Stimulated activated CD4-positive, alpha-beta T cell treated with anti-CD3 and anti-CD28 coated beads, Interleukin-2, amount 100 ng/mL, for 48 hours (primary cell): ENCODE measurements at places on chromosomes 7 and 10.

- DNase-seq: no peak
These were observed 250.7 kb downstream of the TNS3 start for GRCh38 chr7:47331179-47331565.

DNA sequence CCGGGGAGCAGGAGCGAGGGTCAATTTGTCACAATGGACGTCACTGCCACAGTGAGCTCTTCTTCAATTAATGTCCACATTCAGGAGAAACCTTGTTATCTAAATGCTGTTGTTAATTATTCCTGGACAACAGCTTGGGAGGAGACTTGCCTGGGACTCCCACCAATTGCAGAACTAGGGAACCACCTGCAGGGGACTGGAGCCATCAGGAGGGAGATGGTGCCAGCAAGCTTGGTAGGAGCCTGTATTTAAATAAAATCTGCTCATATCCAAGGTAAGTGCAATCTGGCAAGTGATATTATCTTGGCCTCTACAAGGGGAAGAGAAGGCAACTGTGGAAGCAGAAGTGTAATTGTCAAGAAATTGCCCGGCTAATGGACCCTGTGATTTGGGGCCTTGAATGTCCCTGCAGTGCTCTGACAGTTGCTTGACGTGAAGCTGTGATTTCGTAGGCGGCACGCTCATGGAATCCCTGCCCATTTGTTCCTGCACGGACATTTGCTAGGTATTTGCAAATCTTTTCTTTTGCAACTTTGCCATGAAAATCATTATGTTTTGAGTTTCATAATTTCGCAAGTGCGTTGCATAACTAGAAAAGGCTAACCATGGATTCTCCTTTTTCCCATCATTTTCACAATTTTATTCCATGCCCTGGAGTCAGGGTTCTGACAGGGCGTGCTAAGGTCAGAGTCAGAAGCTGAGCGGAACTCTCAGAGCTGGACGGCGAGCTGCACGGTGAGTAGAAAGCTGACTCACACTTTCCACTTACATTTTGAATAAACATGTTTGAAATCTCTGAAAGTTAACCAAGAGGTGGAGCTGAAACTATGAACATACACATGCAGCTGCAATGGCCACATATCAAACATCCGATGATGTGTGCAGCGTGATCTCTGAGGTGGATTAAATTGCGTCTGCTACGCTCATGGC is 84.9 kb upstream of the TCERG1L start:
- DNase-seq: no peak

DNA sequence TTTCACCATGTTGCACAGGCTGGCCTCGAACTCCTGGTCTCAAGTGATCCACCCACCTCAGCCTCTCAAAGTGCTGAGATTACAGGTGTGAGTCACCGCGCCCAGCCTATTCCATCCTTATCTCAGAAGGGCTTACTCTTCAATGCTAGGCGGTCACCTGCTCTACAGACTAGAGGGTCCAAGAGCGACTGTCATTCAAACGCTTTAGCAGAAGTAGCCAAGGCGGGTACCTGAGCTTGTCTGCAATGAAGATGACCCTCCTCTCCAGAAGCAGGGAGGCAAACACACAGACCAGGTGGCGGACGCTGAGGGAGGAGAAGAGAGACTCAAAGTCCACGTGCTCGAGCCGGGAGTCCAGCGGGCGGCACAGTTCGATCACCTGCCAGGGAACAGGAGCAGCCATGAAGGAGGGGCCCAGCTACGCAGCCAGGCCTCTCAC is 65.1 kb upstream of the MKRN1 start:
- DNase-seq: no peak

GRCh38 chr10:132984801-132985545 is 42.6 kb upstream of the CFAP46 start:
- DNase-seq: no peak

GRCh38 chr10:42992156-42992956 is 84.5 kb upstream of the RET start:
- no peak for DNase-seq

DNA sequence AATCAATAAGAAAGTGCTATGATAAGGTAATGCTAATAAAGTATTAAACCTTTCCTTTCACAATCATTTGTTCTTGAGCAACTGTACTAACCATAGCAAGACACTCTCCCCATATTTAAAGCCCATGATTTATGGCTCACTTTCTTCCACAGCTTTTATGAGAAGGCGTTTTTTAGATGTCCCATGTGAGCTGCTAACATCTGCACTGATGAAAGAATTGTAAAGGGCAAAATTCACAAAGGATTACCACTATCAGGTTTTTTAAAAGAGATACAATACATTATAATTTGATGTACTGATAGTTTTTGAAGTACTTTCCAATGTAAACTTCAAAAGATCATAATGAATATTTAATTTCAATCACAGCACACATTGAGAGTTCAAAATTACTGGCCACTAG is 75.7 kb downstream of the RNLS start:
- DNase-seq: no peak

DNA sequence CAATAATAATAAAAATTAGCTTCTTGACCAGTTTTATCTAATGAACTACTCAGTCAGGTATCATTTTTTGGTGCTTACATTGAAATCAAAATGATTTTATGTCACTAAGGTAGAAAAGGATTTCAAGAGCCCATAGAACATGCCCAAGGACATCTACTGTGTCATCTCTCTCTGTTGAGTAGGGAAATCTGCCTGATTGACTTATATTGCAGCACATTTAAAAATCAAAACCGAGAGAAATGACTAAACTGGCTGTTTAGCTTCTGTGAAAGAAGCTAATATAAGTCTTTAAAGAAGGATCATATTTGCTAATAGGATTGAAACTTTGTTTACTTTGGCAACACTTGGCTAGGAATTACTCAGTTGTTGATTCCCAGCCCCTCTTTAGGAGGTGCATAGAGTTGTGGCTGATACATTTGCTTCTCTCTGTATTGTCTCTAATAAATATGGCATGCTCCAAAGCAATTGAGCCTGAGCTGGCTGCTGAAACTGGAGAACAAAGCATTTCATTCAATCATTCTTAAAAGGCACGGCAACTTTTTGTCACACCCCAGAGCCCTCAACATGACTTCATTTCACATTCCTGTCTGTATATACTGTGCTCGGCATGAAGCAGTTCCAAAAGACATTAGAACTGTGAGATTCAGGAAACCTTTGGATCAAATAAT is 1096.9 kb upstream of the POT1 start:
- no peak for DNase-seq

DNA sequence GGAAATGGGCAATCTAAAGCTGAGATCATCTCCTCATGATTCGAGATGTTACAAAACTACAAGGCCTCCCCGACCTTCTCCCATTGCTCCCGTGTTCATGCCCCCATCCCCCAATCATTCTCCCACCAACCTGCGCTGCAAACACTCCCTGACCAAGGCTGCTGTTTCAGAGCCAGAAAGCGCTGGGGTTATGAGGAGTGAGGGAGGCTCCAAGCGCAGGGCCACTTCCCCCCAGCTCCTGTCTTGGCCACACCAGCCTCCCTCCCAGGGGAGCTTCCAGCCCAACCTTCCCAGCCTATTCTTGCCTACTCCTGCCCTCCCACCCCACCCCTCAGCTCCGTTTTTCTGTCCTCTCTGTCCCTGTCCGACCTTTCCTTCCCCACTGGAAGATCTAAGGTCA is 14.7 kb upstream of the NODAL start:
- DNase-seq: no peak

DNA sequence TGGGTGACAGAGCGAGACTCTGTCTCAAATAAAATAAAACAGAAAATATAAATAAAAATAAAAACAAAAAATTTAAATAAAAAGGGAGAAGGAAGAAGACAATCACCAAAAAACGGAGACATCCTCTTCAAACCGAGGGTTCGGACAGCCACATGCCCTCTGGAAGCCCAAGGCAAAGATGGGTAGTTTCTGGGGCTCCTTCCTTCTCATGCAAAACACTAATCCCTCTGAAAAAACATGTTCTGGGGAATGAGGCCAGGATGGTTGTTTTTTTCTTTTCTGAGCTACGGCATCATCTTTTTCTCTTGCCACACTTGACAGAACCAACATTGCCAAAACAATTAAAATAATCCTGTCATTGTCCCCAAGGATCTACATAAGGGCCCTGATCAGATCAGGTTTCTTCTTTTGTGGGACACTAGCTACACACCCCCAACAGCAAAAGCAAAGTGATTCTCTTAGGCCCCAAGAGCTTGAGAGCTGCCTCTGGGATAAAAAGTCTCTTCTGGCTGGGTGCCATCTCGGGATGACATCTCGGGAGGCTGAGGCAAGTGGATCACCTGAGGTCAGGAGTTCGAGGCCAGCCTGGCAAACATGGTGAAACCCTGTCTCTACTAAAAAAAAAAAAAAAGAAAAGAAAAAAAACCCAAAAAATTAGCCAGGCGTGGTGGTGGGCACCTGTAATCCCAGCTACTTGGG is 14.2 kb upstream of the POR start:
- DNase-seq: no peak

GRCh38 chr10:113326160-113327111 is 226.4 kb upstream of the HABP2 start:
- DNase-seq: peak; percentile 12

- no peak for DNase-seq
These were observed 251.4 kb downstream of the MAD1L1 start for GRCh38 chr7:1981201-1981877.

GRCh38 chr10:761376-761775 is 71.9 kb upstream of the DIP2C start:
- DNase-seq: no peak

- DNase-seq: peak; percentile 84
These were observed 11.9 kb downstream of the SSC4D start for GRCh38 chr7:76397409-76398183.

DNA sequence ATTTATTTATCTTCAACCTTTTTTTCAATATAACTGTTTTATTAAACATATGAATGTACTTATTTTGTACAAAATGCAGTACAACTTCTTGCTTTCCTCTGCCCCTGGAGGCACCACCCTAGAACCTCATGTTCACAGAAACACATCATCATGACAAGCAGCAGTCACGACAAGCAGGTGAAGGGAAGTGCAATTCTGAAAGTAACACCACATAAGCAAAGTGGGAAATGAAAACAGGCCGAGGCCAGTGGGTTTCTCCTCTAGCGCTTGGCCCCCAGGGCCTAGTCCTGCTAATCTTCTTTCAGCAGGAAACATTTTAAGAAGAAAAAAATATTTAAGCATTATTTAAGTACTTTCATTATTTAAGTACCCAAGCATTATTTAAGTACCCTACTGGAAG is 598.1 kb downstream of the SH2D4B start:
- DNase-seq: no peak

DNA sequence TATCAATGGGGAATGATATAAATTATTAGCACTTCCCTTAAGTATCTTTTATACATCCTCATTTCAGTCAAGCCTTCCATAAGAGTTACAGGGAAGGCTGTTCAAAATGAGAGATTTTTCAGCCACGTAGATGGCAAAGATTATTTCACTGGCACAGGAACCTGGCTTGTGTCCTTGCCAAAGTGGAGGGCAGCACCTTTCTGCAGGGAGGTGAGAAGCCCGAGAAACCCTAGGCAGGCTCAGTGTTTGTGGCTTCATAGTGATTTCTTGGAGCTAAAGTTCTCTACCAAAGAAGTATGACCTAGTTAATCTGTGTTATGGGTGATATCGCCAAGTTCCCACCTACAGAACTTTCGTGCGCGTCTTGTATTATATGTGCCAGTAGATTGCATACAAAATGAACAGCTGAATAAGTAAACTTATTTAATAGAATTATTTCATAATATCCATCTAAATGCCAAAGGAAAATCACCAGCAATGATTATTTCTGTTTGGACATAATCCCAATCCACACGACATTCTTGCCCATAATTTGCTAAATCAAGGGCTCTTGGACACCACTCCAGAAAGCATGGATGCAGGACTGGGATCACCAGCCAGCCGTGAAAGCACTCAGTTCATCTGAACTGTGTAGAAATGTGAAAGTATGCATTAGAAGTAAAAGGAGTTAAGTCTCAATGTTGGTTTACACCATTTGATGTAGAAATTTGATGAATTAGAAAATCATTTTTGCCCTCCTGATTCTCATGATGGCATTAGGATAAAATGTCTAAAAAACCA is 150.4 kb upstream of the RNF32 start:
- no peak for DNase-seq

DNA sequence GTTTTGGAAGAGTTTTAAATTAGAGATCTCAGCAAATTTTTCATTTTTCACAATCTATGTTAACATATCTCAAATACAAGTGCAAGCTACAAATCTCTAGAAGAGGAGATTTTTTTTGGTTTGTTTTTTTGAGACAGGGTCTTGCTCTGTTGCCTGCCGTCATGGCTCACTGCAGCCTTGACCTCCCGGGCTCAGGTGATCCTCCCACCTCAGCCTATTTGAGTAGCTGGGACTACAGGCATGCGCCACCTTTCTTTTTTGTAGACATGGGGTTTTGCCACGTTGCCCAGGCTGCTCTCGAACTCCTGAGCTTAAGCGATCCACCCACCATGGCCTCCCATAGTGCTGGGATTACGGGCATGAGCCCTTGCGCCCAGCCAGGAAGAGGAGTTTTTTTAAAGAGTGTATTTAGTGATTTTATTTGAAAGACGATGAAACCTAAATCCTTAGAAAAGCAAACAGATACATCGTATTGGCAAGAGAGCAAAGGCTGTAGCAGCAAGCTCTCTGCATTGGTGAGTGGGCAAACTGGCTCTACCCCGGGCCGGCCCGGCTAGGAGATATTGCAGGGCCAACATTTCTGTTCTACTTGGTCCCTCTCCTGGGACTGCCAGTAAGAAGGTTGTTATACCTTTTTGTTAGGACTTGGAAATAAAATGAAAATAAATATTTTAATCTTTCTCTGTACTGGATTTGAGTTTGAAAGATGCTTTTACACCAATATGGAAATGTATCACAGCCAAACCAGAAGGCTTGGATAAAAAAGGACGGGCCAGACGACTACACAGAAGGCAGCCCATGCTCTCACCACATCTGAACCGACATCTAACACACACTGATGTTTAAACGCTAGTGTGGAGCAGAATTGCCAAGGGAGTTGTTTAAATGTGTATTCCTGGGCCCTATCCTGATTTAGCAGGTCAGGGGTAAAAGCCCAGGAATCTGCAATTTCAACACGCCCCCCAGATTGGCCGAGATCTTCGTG is 49.6 kb upstream of the RHEB start:
- no peak for DNase-seq

GRCh38 chr7:66339141-66339540 is 134.0 kb downstream of the TPST1 start:
- no peak for DNase-seq

GRCh38 chr10:100662067-100662466 is 83.3 kb upstream of the PAX2 start:
- DNase-seq: no peak

DNA sequence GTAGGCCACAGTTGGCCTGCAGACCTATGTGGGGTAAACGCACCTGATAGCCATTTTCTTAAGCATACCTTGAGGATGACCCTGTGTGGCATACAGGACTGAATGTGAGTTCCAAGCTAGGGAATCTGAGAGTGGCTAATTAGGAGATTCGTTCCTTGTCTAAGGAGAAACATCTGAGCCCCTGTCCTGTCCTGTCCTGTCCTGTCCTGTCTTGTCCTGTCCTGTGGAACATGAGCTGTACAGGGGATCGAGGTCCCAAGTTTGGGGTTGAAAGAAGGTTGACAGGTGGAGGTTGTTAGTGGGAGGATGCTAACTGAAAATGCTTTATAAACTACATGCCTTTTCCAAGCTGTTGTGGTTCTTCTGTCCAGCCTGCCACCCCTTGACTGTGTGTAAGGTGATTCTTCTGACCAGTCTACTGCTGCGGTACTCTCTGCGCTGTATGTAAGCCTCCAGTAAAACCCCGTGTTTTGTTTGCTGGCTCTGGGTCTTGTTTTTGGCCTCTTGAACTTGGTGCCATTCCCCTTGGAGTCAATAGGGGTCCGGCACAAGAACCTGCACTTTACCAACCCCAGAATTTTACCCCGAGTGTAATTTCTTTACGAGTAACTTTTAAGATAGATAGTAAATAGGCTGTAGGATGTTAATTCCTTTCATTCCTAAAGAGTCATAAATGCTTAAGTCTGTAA is 26.4 kb downstream of the ZNRF2 start:
- no peak for DNase-seq
